ENCODE measurements at places on chromosomes 2 and 18.

- DNase-seq = no peak
Measured at GRCh38 chr18:63175264-63175663, 144.3 kb downstream of the BCL2 start.

GRCh38 chr2:165778187-165778556 is 15.9 kb downstream of the GALNT3 start:
- DNase-seq = no peak

DNA sequence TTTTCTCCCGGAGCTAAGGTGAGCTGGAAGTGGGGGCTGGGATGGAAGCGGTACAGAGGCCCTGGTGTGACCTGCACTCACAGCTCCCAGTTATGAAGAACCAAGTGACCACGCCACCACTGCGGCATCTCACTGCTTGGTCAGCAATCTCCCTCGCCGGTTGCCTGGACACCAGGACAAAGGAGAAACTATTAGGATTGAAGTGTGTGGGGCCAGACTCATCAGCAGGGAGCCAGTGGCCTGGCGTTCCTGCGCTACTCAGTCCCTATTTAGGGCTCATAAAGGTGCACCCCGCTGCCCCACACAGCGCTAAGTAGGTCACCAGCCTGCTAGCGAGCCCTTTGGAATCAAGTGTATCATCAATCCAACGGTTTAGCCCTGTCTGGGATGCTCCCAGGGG is 82.9 kb downstream of the ZCCHC2 start:
- DNase-seq = no peak

DNA sequence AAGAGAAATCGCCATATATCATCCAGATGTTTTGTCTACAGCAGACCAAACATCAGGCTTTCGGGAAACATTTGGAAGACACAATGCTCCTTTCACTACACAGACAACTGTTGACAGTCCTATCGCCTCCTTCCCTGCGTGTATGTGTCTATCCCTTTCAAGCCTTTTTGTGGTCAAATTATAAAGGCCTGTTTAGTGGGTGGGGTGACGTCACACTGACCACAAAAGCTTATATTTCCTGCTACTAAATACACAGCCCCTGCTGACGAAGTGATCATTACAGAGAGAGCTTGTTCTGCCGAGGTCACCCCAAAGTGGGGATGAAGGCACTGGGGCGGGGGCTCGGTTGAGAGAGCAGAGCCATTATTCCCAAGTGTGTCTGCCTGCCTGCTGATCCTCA is 302.7 kb upstream of the TNP1 start:
- peak; percentile 9 for DNase-seq

DNA sequence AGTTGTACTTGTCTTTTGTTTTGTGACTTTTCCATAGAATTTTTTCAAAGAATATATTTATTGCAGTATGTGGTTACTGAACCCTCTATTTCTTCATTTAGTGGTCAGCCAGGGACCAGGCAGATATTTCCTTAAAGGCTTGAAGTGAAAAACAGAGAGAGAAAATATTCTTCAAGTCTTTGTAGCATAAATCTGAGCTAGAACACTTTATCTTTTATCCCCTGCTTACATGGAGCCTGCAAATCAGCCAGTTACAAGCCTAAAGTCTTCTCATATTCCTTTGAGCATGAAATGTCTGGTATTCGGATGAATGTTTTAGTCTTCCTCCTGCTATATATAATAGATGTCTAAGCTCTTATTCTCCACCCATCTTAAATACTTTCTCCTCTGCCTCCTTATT is 1557.5 kb upstream of the ACVR2A start:
- no peak for DNase-seq

- no peak for DNase-seq
Measured at GRCh38 chr18:35458271-35458670, 39.5 kb downstream of the INO80C start.

DNA sequence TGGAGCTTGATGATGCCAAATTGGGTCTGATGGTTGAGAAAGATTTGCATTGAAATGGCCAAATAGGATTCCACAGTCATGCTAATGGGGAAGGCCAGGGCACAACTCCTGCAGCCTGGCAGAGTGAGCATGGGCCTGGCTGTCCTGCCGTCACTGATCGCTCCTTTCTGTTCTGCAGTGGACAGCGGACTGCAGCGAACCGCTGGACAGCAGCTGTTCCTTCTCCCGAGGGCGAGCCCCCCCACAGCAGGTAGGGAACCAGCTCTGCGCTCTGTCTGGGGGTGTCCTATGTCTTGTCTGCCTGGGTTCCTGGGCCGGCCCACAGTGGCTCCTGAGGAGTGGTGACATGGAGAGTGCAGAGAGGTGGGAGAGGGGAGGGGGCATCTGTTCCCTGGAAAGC is 97.6 kb downstream of the CTIF start:
- no peak for DNase-seq

- no peak for DNase-seq
Measured at GRCh38 chr2:143514413-143514812, 385.2 kb downstream of the ARHGAP15 start.

DNA sequence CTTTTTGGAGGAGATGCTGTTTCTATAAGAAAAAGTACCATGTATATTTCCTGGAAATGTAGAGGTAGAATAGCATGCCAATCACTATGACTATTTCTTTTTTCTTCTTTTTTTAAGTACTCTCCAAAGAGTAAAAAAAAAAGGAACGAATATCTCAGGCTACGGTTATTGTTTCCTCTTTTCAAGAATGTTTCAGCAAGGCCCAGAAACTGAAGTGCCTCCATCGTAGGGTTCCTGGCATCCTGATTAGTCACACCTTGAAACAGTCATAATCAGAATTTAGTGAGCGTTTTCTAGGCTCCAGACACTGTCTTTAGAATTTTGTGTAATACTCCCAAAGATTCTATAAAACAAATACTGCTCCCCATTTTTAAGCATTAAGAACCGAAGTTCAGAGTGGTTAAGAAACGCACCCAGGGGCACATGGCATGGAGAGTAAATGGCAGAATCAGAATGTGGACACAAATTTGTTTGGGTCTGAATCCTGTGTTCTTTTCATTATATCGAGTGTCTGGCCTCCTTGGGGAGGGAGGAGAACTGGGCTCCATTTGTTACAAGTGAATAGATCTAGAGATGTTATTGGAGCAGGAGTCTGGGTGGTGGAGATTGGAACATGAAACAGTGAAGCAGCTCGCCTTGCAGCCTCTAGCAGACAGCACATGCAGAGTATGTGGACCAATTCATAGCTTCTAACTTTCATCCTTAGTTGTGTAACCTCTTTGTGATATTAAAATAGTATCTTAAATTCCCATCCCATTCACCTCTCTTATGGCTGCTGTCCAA is 26.7 kb downstream of the ZEB2 start:
- no peak for DNase-seq

DNA sequence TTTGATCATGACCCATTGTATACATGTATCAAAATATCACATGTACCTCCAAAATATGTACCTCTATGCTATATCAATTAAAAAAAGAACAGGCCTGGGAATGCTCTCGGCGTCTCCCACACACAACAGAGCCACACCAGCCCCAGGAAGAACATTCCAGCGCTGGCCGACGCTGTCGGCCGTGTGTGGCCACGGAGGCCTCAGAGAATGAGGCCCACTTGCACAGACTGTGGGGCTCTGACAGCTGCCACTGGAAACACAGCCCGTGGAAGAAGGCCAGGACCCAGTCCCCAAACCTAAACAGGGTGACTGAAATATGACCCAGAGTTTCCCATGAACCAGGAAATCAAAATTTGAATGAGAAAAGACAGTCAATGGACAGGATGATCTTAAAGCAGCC is 69.7 kb downstream of the EIPR1 start:
- DNase-seq = no peak

DNA sequence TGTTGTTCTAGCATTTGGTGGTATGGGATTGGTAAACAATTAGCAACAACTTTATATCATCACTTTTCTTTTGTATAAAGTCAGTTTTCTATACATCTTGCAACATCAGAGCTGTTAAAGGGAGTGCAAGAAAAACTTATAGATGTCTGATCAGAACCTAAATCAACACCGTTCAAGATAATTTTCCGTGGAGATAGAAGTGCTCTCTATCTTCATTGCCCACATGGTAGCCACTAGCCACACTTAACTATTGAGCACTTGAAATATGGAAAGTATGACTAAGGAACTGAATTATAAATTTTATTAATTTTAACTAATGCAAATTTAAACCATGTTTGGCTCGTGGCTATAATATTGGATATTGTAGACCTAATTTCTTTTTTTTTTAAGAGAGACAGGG is 5.2 kb downstream of the TTC27 start:
- no peak for DNase-seq

DNA sequence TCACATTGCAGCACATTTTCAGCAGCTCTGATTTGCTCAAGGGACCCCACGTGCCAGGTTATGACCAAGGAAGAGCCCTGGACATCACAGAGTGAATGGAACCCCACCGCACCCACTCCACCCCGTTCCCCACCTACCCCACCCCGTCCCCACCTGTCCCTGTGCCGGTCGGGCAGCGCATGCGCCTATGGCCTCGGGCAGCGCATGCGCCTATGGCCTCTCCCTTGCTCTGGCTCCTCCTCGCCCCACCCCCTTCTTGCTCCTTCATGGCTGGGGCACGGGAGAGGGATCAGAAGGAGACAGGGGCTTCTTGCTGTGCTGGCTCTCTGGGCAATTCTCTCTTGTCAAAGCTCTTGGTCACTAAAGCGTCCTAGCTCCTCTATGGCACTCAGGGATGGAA is 371.8 kb upstream of the HS6ST1 start:
- DNase-seq = no peak
